ENCODE measurements at places on chromosomes 16 and 17.

- no peak for DNase-seq
Observed at GRCh38 chr17:72604518-72604917, 483.7 kb downstream of the SOX9 start.

- no peak for DNase-seq
Observed at GRCh38 chr17:16478649-16479048, 13.3 kb downstream of the LRRC75A start.

DNA sequence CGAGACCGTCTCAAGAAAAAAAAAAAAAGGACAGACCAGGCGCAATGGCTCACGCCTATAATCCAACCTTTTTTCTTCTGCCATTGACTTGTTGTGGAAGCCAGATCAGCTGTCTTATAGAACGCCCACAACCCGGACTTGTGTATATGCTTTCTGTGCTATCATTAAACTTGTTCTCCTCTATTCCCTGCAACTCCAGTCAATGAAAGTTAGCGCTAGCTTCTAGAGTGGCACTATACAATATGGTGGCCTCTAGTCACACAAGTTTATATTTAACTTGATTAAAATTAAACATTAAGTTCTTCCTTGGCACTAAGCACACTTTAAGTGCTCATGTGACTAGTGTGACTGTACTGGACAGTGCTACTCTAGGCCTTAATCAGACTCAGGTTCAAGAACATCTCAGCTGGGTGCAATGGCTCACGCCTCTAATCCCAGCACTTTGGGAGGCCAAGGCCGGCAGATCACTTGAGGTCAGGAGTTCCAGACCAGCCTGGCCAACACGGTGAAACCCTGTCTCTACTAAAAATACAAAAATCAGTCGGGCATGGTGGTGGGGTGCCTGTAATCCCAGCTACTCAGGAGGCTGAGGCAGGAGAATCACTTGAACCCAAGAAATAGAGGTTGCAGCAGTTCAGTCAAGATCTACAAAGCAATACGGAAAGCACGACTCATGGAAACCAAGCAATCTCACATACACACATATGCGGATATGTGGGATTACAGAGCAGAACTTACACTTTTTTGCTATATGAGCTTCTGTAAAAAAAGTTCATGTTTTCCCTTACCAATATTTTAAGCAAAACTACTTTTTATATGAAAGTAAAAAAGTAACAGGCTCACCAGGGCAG is 18.8 kb upstream of the GLG1 start:
- no peak for DNase-seq

DNA sequence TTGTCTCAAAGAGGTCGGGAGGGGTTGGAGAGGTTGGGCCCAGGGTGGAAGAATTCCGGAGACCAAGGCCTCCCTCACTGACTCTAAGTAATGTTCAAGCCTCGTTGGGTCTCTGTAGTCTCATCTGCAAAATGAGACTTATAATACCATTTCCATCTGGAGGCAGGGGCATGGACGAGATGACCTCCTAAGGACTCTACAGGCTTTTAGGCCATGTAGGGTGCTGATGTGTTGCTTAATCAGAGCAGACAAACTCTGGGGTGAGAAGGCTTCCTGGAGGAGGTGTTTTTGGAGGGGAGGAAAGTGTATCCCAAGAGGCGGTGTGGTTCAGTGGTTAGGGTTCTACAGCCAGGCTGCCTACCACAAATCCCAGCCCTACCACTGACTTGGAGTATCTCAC is 3.1 kb downstream of the SPPL2C start:
- DNase-seq: no peak

- no peak for DNase-seq
Observed at GRCh38 chr17:13888056-13888609, 181.2 kb upstream of the COX10 start.

- DNase-seq: peak; percentile 86
Observed at GRCh38 chr16:80285104-80285503, 255.7 kb upstream of the DYNLRB2 start.

DNA sequence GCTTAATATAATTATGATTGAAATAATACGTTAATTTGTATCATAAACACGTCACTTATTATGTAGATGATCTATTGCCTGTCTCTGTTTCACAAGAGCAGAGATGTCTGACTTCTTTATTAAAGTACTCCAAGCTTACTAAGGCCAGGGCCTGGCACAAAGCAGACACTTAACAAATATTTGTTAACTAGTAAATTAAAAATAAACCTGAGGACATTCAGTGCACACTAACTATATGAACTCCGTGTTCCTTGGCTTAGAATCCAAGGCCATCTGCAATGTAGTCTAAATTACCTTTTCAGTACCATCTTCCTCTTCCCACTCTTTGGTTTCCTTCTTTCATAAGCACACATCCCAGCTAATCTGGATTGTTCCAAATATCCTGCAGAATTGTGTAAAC is 210.8 kb upstream of the SOX9 start:
- DNase-seq: no peak

DNA sequence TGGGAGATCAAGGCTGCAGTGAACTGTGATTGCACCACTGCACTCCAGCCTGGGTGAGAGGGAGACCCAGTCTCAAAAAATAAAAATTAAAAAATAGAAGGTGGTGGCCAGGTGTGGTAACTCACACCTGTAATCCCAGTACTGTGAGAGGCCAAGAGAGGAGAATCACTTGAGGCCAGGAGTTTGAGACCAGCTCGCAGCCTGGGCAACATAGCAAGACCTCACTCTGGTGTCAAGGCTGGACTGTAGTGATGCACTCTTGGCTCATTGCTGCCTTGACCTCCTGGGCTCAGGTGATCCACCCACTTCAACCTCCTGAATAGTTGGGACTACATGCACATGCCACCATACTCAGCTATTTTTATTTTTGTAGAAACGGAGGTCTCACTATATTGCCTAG is 13.3 kb downstream of the RFFL start:
- DNase-seq: no peak

GRCh38 chr16:63453261-63453660 is 1417.0 kb upstream of the CDH8 start:
- DNase-seq: no peak

DNA sequence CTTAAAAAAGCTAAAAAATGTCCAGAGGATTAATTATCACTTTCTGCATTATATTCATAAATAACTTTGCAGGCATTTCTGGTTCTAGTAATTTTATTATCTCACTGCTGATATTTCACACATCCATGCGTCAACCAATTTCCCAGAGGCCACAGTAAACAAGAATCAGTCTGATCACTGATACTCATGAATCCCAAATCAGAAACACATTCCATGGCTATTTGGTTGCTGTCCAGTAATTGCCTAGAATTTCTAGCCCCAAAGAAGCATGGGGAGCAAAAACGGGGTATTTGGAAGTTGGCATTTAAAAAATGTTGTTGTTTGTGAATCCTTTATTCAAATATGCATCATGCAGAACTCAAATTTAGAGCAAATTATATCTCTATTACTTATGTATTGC is 244.8 kb downstream of the CDH8 start:
- DNase-seq: no peak

GRCh38 chr16:35572186-35572585 is 2112.8 kb downstream of the TP53TG3F start:
- DNase-seq: no peak

GRCh38 chr16:75207831-75208230 is 870 bp upstream of the CTRB2 start:
- DNase-seq: no peak

GRCh38 chr17:12790249-12791106 is 1.2 kb downstream of the ARHGAP44 start:
- no peak for DNase-seq

GRCh38 chr17:18987230-18987610 is 17.3 kb downstream of the FAM83G start:
- DNase-seq: no peak

Data from kidney glomerular epithelial cell (primary cell).